Endothelial cell of umbilical vein (primary cell): ENCODE measurements at places on chromosomes 6 and 20. TPM values are rescaled to one million over a fixed set of nuclear protein-coding genes. Genes with fewer than 3 reads are reported as not detected.

DNA sequence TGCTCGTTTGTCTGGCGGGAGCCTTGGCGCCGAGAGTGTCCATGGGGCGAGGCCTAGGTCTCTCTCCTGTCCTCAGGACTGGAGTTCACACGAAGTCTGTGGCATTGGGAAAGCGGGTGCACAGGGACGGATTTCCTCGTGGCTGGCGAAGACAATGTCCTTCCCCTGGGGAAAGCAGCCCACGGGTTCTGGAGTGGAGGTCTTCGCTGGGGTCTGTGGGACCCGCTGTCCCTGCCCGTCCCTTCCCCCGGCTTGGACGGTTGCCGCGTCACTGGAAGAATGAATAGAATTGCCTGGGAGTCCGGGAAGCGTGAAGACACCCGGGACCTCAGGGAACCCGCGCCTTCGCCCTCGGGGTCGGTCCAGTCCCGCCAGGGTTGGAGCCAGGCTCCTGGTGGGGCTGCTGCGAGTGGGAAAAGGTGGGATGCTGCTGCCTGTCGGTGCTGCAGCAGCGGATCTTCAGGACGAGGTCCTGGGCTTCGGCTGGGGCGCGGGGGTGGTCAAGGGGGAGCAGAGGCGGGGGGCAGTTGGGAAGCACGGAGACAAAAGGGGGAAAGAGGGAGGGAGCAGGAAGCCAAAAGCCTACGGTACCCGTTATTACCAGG lies 441.8 kb upstream of the DEFB115 start:
- no peak for DNase-seq

DNA sequence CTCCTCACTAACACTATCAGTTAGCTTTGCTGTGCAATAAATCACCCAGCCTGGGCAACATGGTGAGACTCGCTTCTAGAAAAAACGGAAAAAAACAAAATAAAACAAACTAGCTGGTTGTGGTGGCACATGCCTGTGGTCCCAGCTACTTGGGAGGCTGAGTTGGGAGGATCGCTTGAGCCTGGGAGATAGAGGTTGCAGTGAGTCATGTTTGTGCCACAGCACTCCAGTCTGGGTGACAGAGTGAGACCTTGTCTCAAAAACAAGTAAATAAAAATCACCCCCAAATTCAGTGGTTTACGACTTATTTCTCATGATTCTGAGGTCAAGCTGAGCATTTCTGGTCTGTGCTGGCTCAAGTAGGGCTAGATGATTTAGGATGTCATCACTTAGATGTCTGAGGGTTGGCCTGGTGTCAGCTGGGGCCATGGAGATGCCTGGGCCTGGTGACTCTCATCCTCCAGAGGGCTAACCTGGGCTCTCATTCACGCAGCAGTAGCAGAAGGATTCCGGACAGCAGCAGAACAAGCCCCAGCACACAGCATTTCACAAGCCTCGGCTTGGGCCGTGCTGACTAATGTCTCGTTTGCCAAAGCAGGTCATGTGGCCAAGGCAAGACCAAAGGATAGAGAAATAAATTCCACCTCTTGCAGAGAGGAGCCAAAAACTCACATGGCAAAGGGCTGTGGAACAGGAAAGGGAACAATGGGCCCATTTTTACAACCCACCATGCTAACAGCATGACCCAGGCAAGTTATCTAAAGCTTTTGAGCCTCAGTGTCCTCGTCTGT lies 32.5 kb downstream of the MGME1 start:
- DNase-seq: no peak

DNA sequence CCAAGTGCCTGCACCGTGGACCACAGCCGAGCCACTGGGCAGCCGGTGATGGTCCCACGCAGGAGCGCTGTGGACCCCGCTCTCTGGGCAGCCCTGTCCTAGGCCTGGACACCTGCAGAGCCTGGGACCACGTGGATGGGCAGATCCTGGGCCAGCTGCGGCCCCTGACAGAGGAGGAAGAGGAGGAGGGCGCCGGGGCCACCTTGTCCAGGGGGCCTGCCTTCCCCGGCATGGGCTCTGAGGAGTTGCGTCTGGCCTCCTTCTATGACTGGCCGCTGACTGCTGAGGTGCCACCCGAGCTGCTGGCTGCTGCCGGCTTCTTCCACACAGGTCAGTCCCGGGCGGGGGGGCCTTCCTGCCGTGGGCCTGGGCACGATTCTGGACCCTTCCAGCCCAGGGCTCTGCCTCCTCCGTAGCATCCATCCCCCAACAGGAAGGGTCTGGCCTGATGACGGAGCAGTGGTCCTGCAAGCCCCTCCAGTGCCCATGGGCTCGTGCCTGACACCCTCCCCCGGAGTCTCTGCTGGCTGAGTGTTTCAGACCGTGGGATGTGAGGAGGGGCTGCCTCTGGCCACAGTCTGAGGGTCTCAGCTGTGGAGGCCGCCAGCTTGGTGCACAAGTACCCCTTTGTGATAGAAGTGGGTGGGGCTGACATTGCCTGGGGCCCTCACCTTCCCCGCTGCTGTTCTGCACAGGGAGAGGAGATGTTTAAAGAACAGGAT lies 572 bp downstream of the BIRC7 start:
- DNase-seq: no peak

Gene TP53INP2
- total RNA-seq: 30.5 and 36.4 TPM in 2 replicates

Gene SEL1L2
- not detected in 2 replicates for total RNA-seq

Gene FAM120B
- 28.1 and 28.2 TPM in 2 replicates for total RNA-seq
